Cerebellar nuclear complex (tissue), 1 donor: ENCODE measurements at places on chromosomes 16 and 17.

GRCh38 chr16:57609541-57610401 is 18.7 kb upstream of the ADGRG1 start:
- no peak for DNase-seq

GRCh38 chr16:977081-977701 is 4.4 kb upstream of the SOX8 start:
- DNase-seq = no peak

DNA sequence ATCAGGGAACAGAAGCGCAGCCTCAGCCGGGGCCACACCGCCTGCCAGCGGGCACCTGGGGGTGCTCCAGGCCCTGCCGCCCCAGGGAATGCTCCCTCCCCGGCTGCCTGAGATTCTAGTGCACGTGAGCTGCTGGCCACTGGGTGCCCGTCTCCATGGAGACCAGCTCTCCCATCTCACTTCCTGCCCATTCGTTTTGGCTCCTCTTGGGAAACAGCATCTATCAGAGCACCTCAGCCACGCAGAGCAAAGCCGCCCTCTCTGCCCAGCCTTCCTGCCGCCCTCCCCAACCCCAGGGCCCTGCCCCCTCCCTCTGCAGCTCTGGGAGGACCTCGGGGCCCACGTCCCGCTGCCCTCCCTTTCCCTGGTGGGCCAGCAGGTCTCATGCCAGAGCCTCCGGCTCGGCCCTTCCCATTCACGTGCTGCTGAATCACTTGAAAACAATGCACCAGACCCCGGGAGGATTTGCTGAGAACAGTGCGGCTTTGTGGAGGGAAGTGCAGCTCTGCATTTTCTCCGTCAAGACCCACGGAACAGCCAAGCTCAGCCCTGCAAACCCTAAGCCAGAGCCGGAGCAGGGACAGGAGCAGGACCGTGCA is 19.4 kb downstream of the CEP295NL start:
- DNase-seq = no peak

DNA sequence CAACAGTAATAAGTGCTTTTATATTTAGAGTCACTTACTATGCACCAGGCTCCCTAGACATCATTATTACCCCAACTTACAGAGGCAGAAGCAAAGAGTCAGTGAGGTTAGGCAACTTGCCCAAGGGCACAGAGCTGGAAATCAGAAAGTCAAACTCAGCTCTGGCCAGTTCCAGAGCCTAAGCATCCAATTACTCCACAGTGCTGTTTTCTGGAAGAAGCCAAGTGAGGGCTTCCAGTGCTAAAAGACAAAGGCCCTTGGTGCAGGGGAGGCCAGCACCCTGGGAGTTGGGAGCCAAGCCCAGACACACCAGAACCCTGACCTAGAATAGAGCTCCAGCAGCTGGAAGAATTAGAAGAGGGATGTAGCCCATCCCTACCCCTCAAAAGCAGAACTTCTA is 40.2 kb downstream of the C17orf67 start:
- DNase-seq = no peak

DNA sequence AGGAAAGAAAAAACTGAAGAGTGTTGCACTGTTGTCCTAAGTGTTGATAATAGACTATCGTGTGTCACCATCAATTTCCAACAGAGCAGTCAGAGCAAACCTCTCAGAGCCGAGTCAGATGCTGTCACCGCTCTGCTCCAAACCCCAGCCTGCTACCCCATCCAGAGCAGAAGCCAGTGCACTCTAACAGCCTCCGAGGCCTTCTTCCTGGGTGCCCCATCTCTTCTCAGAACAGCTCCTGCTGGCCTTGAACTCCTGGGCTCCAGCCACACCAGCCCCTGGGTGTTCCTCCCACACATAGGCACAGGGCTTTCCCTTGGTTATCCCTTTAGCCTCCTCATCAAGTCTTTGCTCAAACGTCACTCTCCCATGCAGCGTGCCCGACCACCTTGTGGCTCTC is 21.0 kb downstream of the MEIOB start:
- no peak for DNase-seq

DNA sequence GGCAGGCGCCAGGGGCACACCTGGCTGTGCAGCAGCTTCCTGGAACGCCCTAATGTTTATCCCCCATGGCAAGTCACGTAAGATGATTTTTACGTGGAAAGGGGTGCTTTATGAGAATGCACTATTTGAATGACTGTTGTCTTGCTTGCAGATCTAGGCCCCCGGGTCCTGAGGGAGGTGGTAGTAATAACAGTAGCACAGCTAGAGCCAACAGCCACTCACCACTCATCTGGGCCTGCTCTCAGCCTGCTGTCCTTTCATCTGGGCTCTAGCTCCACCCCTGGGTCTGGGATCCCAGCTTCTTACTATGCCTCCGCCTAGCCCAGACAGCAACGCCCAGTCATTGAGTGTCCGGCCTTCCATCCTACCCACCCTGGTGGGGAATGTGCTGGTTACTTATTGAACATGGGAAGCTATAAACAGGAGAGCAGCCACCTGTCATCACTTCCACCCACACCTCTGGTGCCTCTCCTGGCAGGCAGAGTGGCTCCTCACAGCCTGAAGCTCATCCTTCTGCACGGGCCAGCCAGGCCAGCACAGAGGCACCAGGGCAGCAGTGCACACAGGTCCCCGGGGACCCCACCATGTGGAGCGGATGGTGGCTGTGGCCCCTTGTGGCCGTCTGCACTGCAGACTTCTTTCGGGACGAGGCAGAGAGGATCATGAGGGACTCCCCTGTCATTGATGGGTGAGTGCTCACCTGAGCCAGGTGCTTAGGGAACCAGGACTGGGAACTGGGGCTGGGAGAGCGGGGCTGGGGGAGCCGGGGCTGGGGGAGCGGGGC is 16.6 kb downstream of the DPEP1 start:
- DNase-seq = no peak

DNA sequence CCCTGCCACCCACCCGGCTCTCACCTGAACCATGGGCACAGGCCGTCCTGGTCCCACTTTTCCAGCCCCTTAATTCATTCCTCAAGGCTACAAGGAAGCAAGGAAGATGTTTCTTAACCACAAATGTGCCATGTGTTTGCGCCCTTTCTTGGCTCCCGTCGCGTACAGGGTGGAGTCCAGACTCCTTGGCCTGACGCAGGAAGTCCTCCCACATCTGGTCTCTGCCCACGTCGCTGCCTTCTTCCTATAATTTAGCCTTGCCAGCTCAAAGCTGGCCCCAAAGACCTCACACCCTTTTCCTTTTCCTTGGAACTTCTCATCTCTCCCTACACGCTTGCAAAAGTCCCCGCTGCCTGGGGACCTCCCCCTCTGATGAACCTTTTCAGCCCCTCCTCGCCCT is 38.8 kb upstream of the BHLHA9 start:
- no peak for DNase-seq

GRCh38 chr17:57938061-57938502 is 17.1 kb downstream of the CUEDC1 start:
- no peak for DNase-seq

DNA sequence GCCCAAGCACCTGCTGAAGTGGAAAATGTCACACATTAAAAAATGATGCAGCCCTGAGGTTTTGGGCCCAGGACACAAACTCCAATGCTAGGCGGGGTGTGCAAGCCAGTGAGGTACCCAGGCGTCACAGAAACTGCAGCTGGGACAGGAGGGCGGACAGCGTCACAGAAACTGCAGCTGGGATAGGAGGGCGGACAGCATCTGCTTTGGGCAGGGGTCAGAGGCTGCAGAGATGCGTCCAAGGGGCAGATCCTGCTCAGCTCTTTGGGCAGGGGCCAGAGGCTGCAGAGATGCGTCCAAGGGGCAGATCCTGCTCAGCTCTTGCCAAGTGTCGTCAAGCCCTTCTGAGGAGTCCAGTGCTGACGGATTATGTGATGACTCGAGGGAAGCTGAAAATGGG is 43.9 kb upstream of the RCVRN start:
- no peak for DNase-seq

GRCh38 chr16:50627419-50627818 is 53.7 kb downstream of the SNX20 start:
- no peak for DNase-seq

DNA sequence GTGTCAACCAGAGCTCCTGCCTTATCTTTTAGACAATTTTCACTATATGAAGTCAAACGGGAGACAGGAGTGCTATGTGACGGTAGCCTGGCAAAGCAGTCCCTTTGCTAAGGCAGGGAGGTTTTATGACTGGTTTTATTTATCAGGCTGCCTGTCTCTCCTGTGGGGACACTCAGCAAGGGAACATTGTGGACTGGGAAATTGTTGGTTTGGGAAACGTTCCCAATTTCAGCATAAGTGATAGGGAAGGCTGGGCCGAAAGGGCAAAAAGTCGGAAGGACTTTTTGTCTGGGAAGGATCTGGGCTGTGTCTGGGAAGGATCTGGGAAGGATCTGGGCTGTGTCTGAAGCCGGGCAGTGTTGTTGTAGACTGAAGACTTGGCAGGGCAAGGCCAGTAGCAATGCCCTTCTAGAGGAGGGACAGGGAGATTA is 211.2 kb downstream of the PARN start:
- no peak for DNase-seq

- no peak for DNase-seq
These were observed 17.8 kb upstream of the KIF19 start for GRCh38 chr17:74307984-74308773.

- no peak for DNase-seq
These were observed 532 bp downstream of the KDM6B start for GRCh38 chr17:7834542-7834956.

DNA sequence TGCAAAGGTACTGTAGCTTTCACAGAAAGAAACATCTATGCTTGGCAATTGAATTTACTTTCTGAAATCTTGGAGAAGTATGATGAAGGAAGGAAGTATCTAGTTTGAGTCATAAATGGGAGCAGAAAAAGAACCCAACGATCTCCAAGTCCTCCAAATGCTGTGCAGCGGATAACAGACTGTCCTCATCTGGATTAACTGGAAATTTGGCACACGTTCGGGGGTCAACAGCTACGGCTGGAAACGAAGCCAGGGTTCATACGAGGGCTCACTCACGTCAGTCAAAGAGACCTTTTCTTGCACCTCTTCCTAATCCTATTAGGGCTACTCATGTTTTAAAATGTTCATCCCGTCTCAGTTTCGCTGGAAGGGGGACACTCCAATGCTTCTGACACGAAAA is 152.0 kb downstream of the ZFHX3 start:
- DNase-seq = no peak

GRCh38 chr16:30703971-30704370 is 5.0 kb downstream of the SRCAP start:
- DNase-seq = no peak

GRCh38 chr16:87667443-87667842 is 65.1 kb downstream of the JPH3 start:
- no peak for DNase-seq

DNA sequence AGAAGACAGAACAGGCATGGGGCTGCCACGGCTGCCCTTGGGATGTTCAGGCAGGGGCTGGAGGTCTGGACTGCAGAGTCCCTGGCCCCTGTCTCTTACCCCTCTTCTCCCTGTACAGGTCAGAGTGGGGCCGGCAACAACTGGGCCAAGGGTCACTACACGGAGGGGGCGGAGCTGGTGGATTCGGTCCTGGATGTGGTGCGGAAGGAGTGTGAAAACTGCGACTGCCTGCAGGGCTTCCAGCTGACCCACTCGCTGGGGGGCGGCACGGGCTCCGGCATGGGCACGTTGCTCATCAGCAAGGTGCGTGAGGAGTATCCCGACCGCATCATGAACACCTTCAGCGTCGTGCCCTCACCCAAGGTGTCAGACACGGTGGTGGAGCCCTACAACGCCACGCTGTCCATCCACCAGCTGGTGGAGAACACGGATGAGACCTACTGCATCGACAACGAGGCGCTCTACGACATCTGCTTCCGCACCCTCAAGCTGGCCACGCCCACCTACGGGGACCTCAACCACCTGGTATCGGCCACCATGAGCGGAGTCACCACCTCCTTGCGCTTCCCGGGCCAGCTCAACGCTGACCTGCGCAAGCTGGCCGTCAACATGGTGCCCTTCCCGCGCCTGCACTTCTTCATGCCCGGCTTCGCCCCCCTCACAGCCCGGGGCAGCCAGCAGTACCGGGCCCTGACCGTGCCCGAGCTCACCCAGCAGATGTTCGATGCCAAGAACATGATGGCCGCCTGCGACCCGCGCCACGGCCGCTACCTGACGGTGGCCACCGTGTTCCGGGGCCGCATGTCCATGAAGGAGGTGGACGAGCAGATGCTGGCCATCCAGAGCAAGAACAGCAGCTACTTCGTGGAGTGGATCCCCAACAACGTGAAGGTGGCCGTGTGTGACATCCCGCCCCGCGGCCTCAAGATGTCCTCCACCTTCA is 11.7 kb downstream of the TUBB3 start:
- DNase-seq = no peak

DNA sequence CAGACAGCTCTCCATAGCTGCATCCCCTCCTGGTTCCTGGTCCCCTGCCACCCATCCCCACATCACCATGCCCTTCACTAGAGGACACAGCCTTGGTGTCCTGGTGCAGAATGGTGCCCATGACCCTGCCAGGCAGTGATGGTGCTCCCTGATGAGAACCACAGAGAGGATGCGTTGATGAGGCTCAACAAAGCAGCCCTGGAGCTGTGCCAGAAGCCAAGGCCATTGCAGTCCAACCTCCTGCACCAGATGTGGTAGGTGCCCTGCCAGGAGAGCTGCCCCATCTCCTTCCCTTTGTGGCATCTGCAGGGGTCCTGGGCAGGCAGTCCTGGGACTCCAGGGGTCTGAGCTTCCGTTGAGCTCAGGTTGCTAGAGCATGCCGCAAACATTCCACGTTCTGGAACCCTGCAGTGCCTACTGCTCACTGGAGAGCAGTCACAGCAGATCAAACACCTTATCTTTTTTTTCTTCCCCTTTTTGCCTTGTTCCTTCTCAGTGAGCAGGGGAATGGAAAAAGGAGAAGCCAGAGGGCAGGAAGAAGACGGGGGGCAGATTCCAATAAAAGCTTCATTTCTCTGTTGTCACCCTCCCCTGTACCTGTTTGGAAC is 5.3 kb upstream of the EPN3 start:
- no peak for DNase-seq
